AG08395 (cell line): ENCODE measurements at places on chromosomes 1 and 21.

- DNase-seq = no peak
Measured at GRCh38 chr21:32448803-32449594, 36.5 kb downstream of the EVA1C start.

- no peak for DNase-seq
Measured at GRCh38 chr1:33369081-33369480, 48.2 kb upstream of the A3GALT2 start.

- DNase-seq = no peak
Measured at GRCh38 chr1:109765483-109765815, 1.7 kb upstream of the EPS8L3 start.

- DNase-seq = no peak
Measured at GRCh38 chr21:30689822-30690221, 28.8 kb downstream of the KRTAP21-3 start.

DNA sequence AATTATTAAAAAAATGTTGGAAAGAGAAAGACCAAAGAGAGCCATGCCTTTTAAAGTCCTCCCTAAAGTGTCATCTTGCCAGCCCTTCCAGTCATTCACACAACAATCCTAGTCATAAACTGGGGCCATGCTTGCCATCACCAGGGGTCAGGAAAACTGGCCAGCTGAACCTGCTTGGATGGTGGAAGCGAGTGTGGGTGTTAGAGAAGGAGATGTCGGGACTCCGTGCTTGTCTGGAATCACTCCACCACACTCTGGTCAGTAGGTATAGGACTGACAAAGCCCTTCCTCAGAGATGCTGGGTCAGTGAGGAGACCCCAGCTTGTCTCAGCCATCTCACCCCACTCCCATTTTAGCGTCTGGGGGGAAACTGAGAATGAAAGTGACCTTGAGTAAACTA lies 3.3 kb upstream of the HAPLN2 start:
- no peak for DNase-seq

- no peak for DNase-seq
Measured at GRCh38 chr1:224564454-224565084, 51.5 kb upstream of the CNIH3 start.

DNA sequence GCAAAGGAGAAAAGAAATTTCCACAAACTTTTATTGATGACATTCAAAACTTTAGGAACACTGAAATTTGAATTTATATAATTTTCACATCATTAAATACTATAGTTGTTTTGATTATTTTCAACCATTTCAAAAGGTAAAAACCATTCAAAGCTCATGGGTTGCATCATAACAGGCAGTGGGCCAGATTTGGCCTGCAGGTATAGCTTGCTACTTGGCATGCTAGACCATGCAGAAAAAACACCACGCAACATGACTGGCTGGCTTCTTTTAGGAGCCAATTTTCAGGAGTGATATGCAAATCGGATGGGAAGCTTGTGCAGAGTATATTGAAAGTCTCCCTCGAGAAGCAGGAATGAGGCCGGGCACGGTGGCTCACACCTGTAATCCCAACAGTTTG lies 144.8 kb downstream of the GLUL start:
- no peak for DNase-seq

- DNase-seq = no peak
Measured at GRCh38 chr1:230375780-230376179, 50.4 kb downstream of the PGBD5 start.

GRCh38 chr1:244065960-244066388 lies 14.9 kb downstream of the ZBTB18 start:
- peak; percentile 69 for DNase-seq

- DNase-seq = no peak
Measured at GRCh38 chr21:42708107-42708506, 54.7 kb downstream of the PDE9A start.

DNA sequence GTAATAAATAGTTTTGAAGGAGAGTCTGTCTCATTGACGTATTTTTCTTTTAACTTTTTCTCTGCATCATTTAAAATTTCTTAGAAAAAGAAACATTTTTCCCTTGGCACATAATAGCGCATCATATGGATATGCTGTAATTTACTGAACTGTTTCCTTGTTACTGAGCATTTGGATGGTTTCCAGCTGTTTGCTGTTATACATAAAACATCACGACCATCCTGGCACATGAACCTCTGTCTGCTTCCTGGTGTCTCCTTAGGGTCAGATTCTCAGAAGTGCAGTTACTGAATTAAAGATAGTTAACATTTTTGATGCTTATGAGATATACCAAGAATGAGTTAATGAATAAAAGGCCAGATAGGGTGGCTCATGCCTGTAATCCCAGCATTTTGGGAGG lies 67.2 kb downstream of the BACE2 start:
- DNase-seq = no peak

DNA sequence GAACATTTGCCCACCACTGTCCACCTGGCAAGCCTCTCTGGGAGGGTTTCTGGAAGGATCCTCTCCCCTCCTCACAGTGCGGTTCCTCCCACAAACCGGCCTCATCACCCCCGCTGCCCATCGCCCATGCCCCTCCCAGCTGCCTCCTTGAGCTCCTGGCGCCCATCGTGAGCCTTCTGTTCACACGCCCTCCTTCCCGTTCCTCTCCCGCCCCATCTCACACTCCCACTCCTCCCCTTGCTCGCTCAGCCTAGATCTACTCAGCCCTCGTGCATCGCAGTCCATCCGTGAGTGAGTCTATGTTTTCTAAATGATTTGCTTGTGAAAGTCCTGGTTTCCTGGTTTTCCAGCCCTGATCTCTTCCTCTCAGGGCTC lies 119.1 kb upstream of the C1orf174 start:
- DNase-seq = no peak

GRCh38 chr1:18526436-18527275 lies 45.9 kb downstream of the KLHDC7A start:
- DNase-seq = no peak

DNA sequence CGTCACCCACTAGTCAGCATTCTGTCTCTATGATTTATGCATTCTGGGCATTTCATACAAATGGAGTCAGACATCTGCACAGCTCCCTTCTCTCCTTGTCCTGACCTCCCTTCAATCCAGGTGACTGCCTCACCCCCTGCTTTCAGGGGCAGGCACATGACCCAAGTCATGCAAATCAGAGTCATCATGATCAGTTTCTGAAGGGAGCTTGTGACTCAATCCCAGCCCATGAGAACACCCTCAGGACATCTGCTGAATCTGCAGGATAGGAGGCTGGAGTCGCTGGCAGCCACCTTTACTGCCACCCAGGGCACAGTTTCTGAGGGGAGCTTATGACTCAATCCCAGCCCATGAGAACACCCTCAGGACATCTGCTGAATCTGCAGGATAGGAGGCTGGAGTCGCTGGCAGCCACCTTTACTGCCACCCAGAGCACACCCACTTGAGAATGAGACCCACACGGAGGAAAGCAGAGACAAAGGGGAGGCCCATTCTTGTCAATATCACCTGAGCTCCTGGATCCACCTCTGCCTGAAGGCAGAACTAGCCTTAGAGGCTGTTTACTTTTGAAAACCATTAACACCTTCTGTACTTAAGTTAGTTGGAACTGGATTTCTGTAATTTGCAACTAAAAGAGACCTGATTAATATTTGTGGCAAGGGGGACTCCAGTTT lies 62.3 kb upstream of the SLC25A33 start:
- no peak for DNase-seq

GRCh38 chr1:9561429-9561828 lies 22.2 kb downstream of the SLC25A33 start:
- peak; percentile 79 for DNase-seq

DNA sequence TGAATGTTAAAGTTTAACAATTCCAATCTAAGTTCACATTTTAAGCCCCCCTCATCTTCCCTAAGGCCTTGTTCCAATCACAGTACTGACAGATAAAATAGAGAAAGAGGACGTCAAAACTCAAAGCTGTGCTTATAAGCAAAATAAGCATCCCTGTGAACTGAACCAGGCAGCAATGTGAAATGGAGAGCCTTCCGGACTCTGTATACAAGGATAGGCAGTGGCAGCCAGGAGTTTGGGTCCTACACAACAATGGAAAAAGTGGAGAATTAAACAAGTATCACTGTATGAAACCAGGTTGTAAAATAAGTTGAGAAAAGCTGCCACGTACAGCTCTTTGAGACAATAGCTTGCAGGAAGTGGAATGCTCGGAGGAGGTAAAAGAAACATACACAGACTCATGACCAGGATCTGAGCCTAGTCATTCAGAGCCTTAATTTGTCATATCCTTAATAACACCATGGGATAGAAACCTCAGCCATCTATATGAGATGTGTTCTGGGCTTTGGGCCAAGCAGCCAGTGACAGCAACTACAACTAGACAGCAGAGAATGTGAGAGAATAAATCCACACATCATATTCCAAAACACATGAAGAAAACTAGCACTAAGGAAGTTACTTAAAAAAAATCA lies 55.2 kb upstream of the PALMD start:
- peak; percentile 68 for DNase-seq

DNA sequence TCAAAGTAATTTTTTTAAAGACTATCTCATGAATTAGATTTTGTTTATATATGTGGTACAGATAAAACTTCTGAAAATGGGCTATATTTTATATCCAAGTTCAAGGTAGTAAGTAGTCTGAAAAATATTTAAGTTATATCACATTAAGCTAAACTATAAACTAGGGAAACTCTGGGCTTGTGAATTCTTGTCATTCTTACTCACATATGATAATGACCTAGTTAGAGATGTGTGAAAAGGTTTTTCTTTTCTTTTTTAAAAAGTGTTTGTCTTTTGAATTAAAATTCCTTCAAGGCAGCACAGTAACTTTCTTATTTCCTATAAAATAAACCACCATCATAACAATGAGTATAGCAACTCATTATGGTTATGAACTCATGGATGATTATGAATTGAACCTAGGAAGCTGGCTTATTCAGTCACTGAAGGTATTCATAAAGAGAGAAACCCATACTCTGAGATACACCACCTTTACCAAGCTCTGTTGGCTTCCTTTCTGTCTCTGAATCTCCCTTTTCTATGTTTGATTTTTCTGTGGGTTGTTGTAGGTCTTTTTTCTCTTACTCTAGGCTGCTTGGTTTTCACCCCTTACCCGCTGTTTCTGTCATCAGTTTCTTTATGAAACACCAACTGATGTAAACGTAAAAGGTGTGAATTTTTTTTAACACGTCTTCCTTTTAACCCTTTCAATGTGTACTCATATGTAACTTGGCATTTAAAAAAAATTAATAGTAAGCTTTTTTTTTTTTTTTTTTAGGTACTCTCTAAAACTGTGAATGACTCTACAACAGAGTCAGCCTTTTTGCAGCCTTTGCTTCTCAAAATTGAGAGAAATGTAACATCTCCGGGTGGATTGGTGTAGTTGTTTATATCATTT lies 25.2 kb downstream of the IL12RB2 start:
- no peak for DNase-seq

- peak; percentile 36 for DNase-seq
Measured at GRCh38 chr1:230141021-230141648, 74.1 kb downstream of the GALNT2 start.

DNA sequence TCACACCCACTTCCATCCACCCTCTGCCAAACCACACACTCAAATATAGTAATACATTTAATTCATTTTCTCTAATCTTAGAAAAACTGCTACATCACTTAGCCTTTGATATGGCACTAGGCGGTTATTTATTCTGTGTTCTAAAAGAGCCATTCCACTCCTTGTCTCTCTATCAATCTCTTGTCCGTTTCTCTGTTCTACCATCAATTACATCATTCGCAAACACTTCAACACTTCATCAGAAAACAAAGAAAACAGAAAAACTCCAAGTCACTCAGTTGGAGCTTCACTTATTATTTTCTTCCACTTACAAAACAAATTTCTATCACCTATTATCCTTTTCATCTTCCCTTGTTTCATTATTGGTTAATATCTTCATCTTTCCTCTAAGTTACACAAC lies 1523.0 kb downstream of the KCNT2 start:
- DNase-seq = no peak

DNA sequence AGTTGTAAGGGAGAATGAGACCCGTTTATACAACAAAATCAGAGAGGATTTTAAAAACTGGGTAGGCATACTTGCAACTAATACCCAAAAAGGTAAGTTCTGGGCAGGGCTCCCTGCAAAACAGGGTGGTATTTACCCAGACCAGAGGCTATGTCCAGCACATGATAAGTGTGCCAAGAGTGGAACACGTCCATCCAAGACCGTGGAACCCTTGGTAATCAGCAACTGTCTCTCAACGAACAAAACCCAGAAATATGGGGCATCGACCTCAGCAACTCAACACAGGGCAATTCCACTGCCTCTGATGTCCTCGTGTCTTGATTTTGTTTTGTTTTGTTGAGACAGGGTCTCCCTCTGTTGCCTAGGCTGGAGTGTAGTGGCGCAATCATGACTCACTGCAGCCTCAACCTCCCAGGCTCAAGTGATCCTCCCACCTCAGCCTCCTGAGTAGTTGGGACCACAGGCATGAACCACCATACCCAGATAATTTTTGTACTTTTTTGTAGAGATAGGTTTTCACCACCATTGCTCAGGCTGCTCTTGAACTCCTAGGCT lies 26.7 kb upstream of the MX1 start:
- DNase-seq = no peak

DNA sequence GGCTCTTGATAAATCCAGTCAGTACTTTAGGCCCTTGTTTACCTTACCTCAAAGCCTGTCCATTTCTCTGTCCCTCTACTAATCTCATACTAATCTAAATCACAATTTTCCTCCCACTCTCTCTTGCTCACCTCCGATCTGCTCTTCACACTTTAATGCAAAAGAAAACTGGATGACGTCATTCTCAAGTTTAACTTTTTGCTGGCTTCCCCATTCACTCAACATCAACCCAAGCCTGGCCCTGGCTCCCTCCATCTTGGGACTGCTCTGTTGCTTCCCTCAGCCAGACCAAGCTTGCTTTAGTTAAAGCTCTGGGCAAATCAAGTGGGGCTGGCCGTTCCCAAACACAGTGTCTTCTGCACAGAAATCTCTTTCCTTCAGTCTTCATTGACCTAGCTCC lies 29.7 kb downstream of the COA6 start:
- DNase-seq = no peak

- peak; percentile 34 for DNase-seq
Measured at GRCh38 chr1:38029081-38029681, 16.6 kb downstream of the UTP11 start.

GRCh38 chr1:159177272-159177907 lies 6.0 kb downstream of the CADM3 start:
- DNase-seq = peak; percentile 64

DNA sequence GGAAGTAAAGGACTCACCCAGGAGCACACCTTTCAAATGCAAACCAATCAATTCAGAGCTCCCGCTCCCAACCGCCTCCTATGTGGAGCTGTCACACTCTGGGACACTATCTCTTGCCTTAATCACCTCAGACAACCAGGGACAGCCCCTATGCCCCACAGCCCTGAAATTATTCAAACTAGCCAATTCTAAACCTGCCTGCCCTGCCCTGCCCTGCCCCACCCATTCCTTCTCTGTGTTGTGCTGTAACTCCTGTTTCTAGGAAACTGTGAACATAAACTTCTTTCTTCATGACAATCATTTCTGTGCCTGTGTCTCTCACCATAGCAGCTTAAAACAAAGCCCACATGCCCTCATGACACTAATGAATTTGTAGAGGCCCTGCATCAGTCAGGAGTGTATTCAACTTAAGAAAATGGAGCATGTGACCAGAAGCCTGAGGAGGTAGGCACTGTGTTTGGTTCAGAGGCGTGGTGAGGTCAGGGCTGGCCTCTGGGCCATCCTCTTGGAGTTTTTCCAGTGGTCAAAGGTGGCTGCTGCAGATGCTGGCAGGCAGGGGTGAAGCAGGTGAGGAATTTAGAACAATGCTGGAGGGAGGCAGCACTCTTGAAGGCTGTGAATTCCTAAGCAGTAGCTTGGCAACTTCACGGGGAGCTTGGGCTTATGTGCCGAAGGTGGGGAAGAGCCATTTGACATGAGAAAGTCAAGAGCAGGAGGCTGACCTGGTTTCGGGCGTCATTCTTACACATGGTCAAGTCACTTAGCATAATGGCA lies 74.5 kb downstream of the RHOU start:
- DNase-seq = no peak
